Stimulated activated CD8-positive, alpha-beta memory T cell treated with anti-CD3 and anti-CD28 coated beads, Interleukin-15, amount 100 ng/mL, for 24 hours (primary cell): ENCODE measurements at places on chromosomes 5 and 9.
A peak's percentile ranks its signal among the peaks of the same experiment; 100 is the strongest.

- no peak for DNase-seq
These were observed 71.2 kb downstream of the ZSWIM6 start for GRCh38 chr5:61402970-61403900.

GRCh38 chr5:6602441-6602840 lies 30.4 kb downstream of the NSUN2 start:
- no peak for DNase-seq

- DNase-seq = no peak
These were observed 4.3 kb downstream of the CCL19 start for GRCh38 chr9:34686732-34687131.

DNA sequence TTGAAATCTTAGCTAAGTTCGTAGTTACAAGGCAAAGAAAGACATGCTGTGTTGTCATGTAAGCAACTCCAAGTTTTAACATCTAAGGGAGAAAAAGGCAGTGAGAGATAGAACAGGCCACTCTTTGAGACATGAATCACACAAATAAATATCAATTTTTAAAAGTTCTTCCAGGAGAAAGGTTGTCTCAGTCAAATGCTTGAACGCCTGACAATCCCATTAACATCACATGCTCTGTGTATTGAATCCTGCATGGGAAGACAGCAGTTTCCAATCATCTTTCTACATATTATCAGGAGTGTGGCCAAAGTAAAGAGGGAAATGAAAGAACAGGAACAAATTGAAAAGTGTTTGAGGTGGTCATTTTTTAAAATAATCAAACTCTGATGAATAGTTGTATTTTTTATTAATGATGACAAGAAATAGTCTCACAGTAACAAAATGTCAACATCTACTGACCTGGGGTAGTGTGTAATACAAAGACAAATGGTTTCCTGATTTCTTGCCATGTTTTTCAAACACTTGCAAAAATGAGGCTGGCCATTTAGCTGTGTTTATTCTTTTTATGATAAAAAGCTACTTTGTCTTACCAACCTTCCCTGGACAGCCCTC lies 6.4 kb upstream of the C6 start:
- no peak for DNase-seq

- peak; percentile 30 for DNase-seq
These were observed 59.4 kb upstream of the RAPGEF1 start for GRCh38 chr9:131799177-131799823.

- no peak for DNase-seq
These were observed 112.4 kb downstream of the ISL1 start for GRCh38 chr5:51495672-51496071.

GRCh38 chr9:129549684-129550083 lies 71.2 kb downstream of the C9orf50 start:
- DNase-seq = no peak

DNA sequence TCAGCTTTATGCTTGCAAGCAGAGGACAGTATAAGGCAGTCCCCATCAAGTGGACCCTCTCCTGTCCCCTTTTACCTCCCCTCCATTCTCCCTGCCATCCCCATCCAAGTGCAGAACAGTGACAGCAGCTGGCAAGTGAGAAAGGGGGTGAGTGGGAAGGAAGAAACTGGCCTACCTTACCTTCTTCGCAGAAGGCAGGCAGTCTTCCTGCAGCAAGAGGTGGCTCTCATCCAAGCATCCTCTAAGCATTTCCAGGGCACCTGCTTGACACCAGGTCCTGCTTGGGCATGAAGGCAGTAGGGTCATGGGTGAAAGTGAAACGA lies 77.3 kb upstream of the SH3PXD2B start:
- no peak for DNase-seq

GRCh38 chr9:70113403-70114022 lies 69.9 kb downstream of the MAMDC2 start:
- no peak for DNase-seq

DNA sequence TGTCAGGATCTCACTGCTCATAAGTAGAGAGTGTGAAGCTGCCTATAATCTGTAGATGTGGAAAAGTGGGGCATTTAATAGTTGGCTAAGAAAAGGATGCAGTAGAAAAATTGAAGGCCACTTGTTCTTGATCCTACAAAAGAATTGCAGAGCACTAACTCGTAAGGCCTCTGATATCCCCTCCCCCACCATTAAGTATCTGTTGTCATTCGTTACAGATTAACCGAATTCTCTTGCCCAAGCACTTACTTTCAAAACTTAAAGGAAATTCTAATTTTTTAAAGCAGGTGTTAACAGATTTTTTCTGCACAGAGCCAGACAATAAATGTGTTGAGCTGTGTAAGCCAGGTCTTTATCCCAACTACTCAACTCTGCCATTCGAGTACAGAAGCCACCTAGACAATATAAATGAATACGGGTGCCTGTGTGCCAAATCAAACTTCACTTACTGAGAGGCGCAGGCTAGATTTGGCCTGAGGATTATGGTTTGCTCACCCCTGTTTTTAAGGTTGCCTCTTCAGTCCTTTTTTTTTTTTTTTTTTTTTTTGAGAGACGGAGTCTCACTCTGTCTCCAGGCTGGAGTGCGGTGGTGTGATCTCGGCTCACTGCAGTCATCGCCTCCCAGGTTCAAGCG lies 234.8 kb downstream of the RFK start:
- DNase-seq = no peak

GRCh38 chr5:171422495-171422894 lies 3.0 kb downstream of the FGF18 start:
- no peak for DNase-seq

GRCh38 chr5:50709471-50709870 lies 43.0 kb downstream of the PARP8 start:
- DNase-seq = no peak

DNA sequence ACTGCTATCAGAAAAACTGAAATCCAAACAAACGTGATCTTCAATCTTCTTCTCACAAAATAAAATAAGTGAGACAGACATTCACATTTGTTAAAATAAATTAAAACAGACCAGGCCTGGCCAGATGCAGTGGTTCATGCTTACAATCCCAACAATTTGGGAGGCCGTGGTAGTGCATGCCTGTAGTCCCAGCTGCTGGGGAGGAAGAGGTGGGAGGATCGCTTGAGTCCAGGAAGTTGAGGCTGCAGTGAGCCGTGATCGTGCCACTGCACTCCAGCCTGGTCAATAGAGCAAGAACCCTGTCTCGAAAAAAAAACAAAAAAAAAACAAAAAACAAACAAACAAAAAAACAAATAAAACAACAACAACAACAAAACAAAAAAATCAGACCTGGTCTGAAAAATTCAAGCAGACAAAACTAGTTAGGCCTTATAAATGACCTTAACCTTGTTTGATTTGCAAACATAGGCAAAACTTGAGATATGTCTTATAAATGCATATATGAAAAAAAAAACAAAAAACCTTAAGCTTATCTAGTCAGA lies 10.8 kb downstream of the MAPKAP1 start:
- no peak for DNase-seq

DNA sequence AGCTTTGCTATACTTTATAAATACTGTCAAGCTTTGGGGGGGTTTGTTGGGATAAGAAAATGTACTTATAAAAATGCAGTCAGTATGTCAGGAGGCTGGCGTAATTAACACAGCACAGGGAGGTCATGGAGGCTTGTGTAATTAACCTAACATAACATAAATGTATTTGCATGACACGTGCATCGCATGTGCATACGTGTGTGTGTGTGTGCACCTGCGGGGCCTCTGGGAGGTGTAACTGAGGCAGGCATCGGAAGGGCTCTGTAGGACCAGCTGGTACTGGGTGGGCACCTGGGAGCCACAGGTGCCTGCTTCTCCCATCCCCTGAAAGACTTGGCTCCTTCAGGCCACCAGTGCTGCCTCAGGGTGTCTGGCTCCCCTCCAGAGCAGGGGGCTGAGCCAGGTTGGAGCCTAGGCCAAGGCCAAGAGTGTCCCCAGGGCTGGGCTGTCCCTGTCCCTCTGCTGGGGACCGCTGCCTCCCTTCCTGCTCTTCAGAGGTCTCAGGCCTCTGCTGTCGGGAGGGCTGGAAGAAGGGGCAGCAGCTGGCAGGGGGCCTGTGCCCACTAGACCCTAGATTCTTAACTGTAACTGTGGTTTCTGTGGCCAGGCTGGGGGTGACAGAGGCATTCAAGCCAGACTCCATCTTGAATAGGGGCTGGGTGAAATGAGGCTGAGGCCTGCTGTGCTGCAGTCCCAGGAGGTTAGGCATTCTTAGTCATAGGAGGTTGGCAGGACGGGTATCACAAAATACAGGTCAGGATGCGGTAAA lies 9.0 kb downstream of the FCN2 start:
- no peak for DNase-seq

DNA sequence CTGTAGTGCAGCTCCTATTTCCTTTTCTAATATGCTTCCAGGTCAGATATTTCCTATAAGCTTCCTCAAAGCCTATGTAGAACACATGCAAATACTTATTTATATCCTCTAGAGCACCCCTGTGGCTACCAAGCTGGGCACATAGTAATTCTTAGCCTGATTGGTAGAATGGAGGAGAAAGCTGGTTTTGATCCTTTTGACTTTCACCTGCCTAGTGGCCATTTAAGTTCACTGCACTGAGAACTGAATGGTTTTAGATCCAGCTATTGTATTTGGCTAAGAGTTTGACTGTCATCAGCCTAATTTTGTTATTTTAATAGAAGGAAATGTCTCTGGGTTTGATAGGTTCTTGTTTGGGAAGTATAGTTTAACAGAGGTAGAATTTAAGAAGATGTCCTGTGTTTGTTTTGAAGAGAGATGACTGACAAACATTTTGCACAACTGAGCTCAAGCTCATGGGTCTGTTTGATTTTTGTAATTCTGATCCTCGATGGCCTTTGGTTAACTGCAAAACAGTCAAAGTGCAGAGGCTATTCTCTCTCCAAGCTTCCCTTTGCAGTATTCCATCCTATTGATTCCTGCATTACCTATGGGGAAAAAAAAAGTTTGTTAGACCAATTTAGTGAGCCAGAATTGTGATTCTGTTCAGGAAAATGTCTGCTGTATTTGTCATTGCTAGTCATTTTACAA lies 85.4 kb downstream of the KCNN2 start:
- DNase-seq = no peak
